ENCODE measurements at places on chromosomes 11 and 22.

DNA sequence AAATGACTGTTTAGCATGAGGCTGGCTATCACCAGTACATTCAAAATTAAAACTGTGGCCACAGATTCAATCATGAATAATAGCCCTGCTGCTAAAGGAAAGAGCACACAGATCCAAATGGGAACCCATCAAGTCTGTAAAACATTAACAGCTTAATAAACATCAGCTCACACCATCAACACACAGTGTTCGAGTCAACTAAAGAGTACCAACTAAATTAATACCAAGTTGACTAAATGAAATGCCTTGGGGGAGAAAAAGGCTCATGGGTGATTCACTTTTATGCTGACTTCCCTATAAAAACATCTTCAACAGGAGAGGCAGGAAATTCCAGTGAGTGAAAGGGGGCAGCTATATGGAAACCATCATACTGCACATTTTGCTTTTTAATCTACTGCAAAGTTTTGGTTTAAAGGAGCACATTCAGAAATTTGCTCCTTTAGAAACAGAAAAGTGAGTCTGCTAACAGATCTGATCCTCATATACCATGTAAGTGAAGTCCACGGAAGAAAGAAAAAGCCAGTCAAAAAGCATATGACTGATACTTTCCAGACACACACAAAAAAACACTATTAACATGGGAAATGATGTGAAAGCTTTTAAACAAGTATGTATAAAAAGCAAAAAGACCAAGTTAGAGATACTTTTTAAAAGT, 16.3 kb downstream of the LGR4 start:
- H3K27ac ChIP-seq = no peak overlapping the region
- no peaks in the 10 kb centered on the region for H3K36me3 ChIP-seq
- H3K4me1 ChIP-seq = peaks cover 16% of the 10 kb centered on the region
- DNase-seq = peak; percentile 38
- no peaks in the 10 kb centered on the region for H3K27me3 ChIP-seq

DNA sequence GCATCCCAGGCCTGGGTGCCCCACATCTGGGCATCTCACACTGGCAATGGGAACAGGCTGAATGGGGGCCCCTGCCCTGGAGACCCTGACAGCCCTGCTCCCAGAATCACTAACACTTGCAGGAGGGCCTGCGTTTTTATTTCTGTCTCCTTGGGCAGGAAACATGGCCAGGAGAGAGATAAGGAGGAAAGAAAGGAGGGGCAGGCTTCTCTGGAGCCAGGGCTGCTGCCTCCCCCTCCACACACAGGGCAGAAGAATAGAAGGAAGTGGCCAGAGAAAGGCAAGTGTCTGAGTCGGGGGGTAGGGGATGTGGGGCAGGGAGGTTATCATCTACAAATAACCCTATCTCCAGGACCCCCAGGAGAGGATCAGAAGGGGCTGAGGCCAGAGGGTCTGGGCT, 25.5 kb upstream of the TSPAN18 start:
- no peak overlapping the region for H3K27ac ChIP-seq
- no peak overlapping the region for H3K4me3 ChIP-seq

GRCh38 chr11:116360221-116360941, 412.4 kb downstream of the BUD13 start:
- no peaks in the 10 kb centered on the region for H3K27me3 ChIP-seq
- no peaks in the 10 kb centered on the region for H3K36me3 ChIP-seq
- H3K27ac ChIP-seq = no peak overlapping the region

DNA sequence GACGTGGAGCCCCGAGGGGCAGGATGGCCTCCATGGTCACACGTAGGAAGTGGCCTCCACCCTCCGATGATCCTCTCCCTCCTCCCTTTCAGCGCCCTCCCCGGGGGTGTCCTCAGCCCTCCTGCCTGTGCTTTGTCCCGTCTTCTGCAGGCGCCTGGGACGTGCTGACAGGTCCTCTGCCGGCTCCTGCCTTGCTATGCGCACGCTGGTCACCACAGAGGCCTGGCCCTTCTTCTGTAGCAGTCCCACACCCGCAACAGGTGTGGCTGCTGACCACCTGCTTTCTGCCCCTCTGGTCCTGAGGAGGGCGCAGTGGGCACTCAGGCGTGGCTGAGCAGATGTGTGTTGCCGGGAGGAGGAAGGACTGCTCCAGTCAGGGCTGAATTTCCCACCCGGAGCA, 27.7 kb upstream of the PPP6R3 start:
- no peak overlapping the region for H3K4me3 ChIP-seq
- H3K4me1 ChIP-seq = no peaks in the 10 kb centered on the region
- no peak for DNase-seq
- no peak overlapping the region for H3K27ac ChIP-seq
- no peaks in the 10 kb centered on the region for H3K27me3 ChIP-seq

GRCh38 chr11:123308077-123308476, 113.0 kb upstream of the CLMP start:
- H3K27me3 ChIP-seq = peaks cover 17% of the 10 kb centered on the region
- no peaks in the 10 kb centered on the region for H3K4me1 ChIP-seq
- no peak overlapping the region for H3K27ac ChIP-seq
- H3K36me3 ChIP-seq = no peaks in the 10 kb centered on the region

- DNase-seq = no peak
- no peaks in the 10 kb centered on the region for H3K36me3 ChIP-seq
- no peaks in the 10 kb centered on the region for H3K4me1 ChIP-seq
These were observed 85.8 kb downstream of the RTL6 start for GRCh38 chr22:44412136-44412731.

DNA sequence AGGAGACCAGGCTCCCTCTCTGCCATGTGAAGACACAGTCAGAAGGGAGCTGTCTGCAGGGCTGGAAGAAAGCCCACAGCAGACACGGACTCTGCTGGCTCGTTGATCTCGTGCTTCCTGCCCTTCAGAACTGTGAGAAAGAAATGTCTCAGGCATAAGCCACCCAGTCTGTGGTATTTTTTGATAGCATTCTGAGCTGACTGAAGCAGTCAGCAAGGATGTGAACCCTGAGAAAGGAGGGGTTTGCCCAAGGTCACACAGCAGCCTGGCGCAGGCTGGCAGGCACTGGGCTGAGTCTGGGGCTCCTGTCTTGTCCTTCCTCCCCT, 255.1 kb upstream of the B3GAT1 start:
- peaks cover 22% of the 10 kb centered on the region for H3K27me3 ChIP-seq
- no peaks in the 10 kb centered on the region for H3K4me1 ChIP-seq
- no peak for DNase-seq
- no peak overlapping the region for H3K4me3 ChIP-seq
- H3K27ac ChIP-seq = no peak overlapping the region

DNA sequence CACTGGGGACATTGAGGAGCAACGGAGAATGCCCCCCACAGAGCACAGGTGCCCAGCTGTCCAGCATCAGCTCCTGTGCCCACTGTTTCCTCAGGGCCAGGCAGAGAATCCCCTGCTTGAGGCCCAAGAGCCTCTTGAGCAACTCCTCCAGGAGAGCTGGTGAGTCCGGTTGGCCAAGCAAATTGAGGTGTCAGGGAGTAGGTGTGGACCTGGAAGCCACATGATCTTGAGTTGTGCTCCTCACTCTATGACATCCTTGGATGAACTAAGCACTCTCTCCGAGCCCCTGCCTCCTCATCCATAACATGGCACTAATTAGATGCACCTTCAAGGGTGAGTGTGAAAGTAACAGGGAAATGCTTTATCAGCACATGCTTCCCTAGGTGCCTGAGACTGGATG, 121.3 kb downstream of the DBX1 start:
- H3K36me3 ChIP-seq = peaks cover 3% of the 10 kb centered on the region
- DNase-seq = no peak
- no peaks in the 10 kb centered on the region for H3K27me3 ChIP-seq

DNA sequence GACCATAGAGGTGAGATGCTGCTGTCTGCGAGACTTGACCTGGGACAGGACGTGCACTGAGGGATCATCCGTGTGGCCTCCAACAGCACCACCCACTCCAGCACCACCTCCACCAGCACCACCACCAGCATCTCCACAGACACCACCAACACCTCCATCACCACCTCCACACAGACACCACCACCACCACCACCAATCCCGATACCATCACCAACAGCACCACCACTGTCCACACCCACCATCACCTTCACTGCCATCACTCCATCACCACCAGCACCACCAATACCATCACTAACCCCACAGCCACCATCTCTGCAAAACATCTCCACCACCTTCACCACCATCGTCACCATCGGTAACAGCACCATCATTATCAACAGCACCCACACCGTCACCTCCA, 26.6 kb upstream of the SLC22A12 start:
- no peaks in the 10 kb centered on the region for H3K36me3 ChIP-seq
- no peak overlapping the region for H3K27ac ChIP-seq
- no peaks in the 10 kb centered on the region for H3K27me3 ChIP-seq
- DNase-seq = no peak

GRCh38 chr11:67605231-67606011, 1.3 kb upstream of the NDUFV1 start:
- peaks cover 20% of the 10 kb centered on the region for H3K36me3 ChIP-seq
- H3K4me3 ChIP-seq = no peak overlapping the region
- no peaks in the 10 kb centered on the region for H3K27me3 ChIP-seq
- peaks cover 9% of the 10 kb centered on the region for H3K4me1 ChIP-seq
- no peak overlapping the region for H3K27ac ChIP-seq

DNA sequence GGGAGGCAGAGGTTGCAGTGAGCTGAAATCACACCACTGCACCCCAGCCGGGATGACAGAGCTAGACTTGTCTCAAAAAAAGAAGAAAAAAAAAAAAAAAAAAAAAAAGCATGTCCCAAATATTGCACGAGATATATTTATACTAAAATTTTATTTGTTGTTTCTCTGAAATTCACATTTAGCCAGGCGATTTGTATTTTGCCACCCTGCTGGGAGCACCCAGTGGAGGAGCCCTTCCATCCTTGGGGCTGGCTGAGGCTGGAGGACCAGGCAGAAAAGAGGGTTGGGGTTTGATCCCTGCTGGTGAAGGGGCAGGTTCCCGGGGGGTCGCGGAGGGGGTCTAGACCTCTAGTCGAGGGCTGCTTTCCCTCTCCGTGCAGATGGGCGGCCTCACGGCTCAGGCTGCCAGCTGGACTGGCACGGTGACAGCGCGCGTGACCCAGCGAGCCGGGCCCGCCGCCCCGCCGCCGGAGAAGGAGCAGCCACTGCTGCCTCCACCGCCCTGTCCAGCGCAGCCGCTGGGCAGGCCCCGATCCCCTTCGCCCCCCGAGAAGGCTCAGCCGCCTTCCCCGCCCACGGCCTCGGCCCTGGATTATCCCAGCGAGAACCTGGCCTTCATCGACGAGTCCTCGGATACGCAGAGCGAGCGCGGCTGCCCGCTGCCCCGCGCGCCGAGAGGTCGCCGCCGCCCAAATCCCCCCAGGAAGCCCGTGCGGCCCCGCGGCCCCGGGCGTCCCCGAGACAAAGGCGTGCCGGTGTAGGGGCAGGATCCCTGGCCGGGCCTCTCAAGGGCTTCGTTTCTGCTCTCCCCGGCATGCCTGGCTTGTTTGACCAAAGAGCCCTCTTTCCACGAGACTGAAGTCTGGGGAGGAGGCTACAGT, 952 bp upstream of the CATSPERZ start:
- no peak overlapping the region for H3K27ac ChIP-seq
- H3K36me3 ChIP-seq = no peaks in the 10 kb centered on the region
- peaks cover 22% of the 10 kb centered on the region for H3K4me1 ChIP-seq
- H3K4me3 ChIP-seq = no peak overlapping the region
- H3K27me3 ChIP-seq = peaks cover 78% of the 10 kb centered on the region
- DNase-seq = peak; percentile 43

DNA sequence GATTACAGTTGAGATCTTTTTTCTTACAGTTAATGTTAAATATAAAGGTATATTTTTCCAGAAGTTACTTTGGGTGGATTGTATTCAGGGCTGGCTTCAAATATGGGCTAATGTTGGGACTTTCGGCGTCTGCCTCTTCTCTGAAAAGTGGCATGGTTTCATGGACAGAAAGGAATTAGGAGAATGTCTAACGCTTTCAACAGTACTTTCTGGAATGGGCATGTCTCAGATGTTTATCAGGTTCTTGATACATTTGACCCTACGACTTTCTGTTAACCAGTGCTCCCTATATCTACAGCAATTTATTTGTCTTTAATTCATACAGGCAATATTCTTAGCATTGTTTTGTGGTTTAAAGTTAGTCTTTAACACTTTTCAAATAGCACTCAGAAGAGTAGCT, 33.7 kb downstream of the ZC3H12C start:
- H3K4me1 ChIP-seq = peaks cover 29% of the 10 kb centered on the region
- DNase-seq = no peak
- H3K4me3 ChIP-seq = no peak overlapping the region
- no peaks in the 10 kb centered on the region for H3K36me3 ChIP-seq
- peak overlapping the region; percentile 49 for H3K27ac ChIP-seq

GRCh38 chr22:37454857-37455686, 27.8 kb upstream of the ELFN2 start:
- no peaks in the 10 kb centered on the region for H3K27me3 ChIP-seq
- H3K4me3 ChIP-seq = no peak overlapping the region
- DNase-seq = peak; percentile 76
- H3K27ac ChIP-seq = peak overlapping the region; percentile 37
- H3K4me1 ChIP-seq = peaks cover 13% of the 10 kb centered on the region

DNA sequence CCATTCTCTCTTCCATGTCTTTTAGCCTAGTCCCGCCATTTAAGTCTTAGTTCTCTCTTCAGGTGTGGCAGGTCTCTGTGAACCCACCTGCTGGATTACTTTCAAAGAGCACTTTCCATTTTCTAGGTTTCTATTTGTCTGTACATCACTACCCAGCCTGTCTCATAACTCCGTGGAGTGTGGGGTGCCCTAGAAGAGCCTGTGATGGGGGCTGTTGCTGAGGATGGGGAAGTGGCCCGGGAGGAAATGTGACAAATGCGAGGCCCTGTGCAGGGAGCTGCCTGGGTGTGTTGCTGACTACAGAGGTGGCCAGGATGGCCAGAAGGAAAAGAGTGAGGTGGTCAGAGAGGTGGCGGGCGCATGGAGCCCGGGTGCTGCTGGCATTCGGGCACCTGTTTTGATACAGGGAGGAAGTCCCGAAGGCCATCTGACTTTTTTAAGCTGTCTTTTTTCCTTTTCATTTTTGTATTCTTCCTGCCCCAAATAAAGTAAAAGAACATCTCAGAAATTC, 10.7 kb downstream of the DGCR8 start:
- no peak overlapping the region for H3K27ac ChIP-seq
- DNase-seq = no peak
- no peaks in the 10 kb centered on the region for H3K4me1 ChIP-seq
- peaks cover 98% of the 10 kb centered on the region for H3K36me3 ChIP-seq
- no peaks in the 10 kb centered on the region for H3K27me3 ChIP-seq

- H3K4me3 ChIP-seq = peak overlapping the region; percentile 70
- H3K36me3 ChIP-seq = peaks cover 11% of the 10 kb centered on the region
- peak overlapping the region; percentile 60 for H3K27ac ChIP-seq
- peaks cover 33% of the 10 kb centered on the region for H3K4me1 ChIP-seq
- H3K27me3 ChIP-seq = no peaks in the 10 kb centered on the region
These were observed 952 bp downstream of the TBC1D10A start for GRCh38 chr22:30325724-30326254.

DNA sequence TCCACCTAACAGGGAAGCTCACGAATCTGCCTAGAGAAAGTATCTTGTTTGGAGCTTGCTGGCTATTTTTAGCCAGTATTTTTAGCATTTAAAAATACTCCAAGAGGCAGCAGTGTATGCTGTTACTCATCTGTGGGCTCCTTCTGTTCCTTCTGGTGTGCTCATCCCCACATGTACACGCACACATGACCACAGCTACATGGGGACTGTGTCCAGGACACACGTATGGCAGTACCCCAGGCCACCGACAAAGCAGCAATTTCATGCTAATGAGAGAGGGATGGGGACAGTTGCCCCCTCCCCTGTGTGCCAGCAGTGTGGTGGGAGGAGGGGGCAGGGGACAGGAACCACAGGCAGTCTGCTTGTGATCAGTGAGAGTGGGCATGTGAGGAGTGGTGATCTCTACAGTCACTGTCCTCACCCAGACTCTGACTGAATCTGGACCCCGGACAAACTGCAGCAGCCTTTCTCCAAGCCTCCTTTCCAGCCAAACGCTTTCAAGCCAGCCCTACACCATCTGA, 16.4 kb downstream of the USP2 start:
- no peak overlapping the region for H3K4me3 ChIP-seq
- peaks cover 3% of the 10 kb centered on the region for H3K27me3 ChIP-seq
- H3K4me1 ChIP-seq = peaks cover 84% of the 10 kb centered on the region
- no peak for DNase-seq
- no peak overlapping the region for H3K27ac ChIP-seq
- no peaks in the 10 kb centered on the region for H3K36me3 ChIP-seq
